Activated CD4-positive, alpha-beta T cell treated with anti-CD3 and anti-CD28 coated beads, Interleukin-2, amount 50 U/mL, for 48 hours (primary cell): ENCODE measurements at places on chromosomes 6 and 20.

GRCh38 chr20:45218636-45219035 is 2.5 kb upstream of the SEMG2 start:
- DNase-seq, result no peak

DNA sequence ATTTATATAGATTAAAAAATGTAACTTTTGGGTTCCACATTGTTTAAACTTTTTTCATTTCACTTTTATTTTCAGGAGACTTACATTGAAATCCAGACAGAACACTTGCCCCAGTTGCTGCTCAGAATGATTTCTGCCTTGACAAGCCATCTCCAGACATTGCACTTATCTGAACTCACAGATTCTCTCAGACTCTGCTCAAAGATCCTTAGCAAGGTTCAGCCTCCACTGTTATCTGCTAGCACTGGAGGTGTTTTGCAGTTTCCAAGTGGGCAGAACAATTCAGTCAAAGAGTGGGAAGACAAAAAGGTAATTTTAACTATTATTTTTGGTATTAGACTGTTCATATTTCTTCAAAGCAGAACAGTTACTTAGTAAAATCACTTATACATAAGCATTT is 58.0 kb downstream of the DOP1A start:
- no peak for DNase-seq

DNA sequence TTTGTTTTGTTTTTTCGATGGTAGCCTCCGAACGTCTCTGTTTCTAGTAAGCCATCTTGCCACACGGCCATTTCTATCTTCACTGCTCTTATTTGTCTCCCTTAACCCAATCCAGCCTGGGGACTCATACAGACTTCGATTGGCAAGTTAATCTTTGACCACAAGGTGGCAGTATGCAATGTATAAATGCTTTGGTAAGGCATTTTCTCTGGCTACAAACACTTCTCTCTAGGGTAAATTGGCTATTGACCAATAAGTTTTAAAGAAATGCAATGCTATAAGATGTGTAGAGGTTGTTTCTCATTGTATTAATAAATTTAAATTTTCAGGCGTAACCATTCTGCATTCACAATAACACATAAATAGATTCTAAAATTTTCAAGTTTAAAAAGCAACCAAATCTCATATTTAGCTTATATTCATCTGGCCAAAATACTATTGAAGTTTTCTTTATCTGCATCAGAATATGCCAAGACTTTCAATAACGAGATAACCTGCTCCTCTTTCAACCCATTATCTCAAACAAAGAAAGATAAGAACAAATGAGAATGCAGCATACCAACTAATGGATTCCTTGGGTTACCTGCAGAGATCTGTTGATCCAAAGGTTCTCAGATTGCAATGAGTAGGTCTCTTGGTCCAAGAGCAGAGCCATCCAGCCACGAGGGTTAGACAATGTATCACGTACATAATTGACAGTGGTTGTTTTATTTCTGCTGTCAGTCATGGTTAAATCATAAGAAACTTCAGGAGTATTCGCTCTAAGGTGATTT is 231.9 kb downstream of the PKHD1 start:
- DNase-seq, result peak; percentile 5

DNA sequence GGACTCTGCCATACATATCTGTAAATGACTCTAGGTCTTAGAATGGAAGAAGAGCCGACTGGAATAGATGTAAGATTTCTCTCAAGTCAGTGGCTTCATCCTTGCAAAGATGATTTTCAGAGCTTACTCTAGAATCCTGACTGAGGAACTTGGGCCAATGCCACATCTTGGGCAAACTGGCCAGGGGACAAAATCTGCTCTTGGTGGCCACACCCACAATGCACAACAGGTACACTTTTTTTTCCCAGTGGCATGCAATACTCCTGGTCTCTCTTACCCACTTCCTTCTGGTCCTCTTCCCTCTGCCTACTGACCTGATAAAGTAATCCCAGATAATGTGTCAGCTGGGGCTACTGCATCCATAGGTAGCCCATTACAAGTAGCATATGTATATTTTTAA is 13.4 kb downstream of the CLIC5 start:
- no peak for DNase-seq
